ENCODE measurements at places on chromosomes 16 and 17.

DNA sequence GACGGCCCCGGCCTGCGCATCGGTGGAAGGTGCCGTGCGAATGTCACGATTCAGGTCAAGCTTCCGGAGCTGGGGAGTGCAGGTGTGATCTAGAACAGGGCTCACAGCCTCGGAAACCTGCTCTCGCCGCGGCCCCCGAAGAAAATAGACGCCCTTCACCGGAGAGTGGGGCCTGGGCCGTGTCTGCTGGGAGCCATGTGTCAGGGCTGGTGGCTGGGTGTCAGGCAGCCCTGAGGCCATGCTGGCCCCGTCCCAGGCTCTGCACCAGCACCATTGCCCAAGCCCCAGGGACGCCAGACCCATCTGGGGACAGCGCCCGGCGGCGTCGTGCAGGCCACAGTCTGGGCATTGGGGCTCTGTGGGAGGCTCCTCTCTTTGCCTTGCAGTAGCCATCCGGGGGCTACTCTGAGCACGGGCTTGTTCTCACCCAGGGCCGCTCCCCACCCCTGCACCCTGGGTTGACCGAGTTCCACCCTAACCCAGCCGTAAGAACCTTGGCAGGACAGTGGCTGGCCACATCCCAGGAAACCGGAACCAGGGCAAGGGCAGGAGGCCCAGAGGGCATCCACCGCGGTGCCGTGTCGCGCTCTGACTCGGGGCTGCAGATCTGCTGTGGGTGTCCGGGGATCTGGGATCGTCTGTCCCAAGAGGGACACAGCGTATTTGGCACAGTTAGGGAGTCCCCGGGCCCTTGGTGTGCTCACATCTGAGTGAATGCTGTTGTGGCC, 5.3 kb upstream of the NUDT16L1 start:
- no peak for DNase-seq

DNA sequence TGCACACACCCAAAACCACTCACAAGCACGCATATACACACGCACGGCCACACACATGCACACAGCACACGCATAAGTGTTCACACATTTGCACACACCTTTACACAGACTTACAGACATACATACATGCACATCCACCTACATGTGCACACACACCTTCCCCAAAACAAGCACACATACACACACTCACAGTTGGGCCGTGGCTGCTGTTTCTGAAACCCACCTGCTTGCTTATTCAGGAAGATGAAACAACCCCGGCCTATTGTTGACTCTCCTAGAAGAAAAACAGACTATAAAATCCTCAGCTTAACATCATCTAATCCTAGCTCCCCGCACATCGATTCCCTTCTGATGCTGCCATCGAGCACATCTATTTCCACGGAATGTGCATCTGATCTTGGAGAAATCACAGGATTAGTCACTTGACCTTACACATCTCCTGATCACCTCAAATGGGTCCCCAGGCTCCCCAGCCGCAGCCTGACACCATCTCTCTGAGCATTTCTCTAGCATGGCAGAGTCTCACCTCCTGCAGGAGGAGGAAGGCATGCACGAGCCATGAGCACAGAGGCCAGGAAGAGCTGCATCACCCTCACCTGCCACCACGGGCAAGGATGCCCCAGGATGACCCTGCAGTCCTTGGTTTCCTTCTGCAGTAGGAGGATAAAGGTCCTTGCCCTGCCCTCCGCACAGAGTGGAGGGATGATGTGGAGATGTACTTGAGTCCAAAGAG, 105.8 kb upstream of the CDH5 start:
- DNase-seq: no peak

- no peak for DNase-seq
These were observed 6.9 kb upstream of the SSTR5 start for GRCh38 chr16:1065469-1066128.

- no peak for DNase-seq
These were observed 81.4 kb upstream of the FOXF1 start for GRCh38 chr16:86428729-86429517.

DNA sequence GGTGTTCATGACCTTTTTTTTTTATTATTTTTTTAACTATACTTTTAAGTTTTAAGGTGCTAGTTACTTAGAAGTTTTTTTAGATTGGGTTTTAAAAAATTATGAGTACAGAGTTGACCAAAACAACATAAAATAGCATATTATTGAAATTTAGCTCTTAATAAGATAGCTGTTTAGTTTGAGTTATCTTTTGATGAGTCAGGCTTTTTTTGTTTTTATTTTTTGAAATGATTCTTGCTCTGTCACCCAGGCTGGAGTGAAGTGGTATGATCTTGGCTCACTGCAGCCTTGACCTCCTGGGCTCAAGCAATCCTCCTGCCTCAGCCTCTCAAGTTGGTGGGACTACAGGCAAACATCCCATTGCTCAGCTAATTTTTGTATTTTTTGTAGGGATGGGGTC, 13.6 kb downstream of the ZNF750 start:
- DNase-seq: no peak

GRCh38 chr17:49450735-49451134, 36.1 kb upstream of the PHB1 start:
- DNase-seq: no peak

DNA sequence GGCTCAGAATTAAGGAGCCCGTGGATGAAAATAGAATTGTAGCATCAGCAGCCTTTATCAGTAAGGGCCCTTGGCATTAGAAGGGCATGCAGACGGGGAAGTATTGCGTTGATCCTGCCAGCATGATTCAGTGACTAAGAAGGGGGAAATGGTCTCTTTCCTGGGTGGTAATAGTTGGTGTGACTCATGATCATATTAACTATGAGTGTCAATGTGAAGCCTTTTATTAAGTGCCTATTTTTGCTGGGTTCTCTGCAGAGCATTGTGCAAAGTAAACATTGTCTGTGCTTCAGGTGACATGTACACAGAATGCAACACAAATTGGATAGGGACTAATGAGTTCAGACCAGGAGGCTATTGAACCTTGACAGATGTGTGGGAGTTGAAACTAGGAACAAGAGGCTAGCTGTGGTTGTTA, 24.5 kb downstream of the RCVRN start:
- DNase-seq: no peak

- no peak for DNase-seq
These were observed 591.7 kb downstream of the MAF start for GRCh38 chr16:79008869-79009179.

Measured in activated CD4-positive, alpha-beta T cell treated with anti-CD3 and anti-CD28 coated beads for 24 hours (primary cell).